ENCODE measurements at places on chromosomes 3 and 15.

GRCh38 chr15:43329217-43329959 lies 985 bp downstream of the LCMT2 start:
- peak; percentile 64 for DNase-seq

DNA sequence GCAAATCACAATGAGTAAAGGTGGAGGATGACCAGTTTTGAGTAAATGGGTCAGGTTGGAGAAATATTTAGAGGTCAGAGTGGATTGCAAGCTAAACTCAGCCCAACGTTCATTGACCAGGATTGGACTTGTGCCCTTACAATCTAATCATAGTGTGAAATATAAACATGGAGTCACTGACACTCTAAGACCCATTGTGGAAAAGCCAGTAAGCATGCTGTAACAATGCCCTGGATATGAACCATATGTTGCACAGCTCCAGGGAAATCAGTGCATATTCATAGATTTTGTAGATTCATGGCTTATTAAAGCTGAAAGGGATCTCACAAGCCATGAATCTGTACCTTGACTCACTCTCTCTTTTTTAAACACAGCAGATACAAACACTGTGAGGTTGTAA lies 660.2 kb upstream of the LMCD1 start:
- no peak for DNase-seq

- no peak for DNase-seq
These were observed 257.4 kb upstream of the IL12A start for GRCh38 chr3:159731254-159731653.

- no peak for DNase-seq
These were observed 30.2 kb upstream of the SNRPN start for GRCh38 chr15:24924621-24925020.

GRCh38 chr15:89746386-89746780 lies 4.7 kb downstream of the MESP1 start:
- DNase-seq, result no peak

- no peak for DNase-seq
These were observed 90.7 kb downstream of the COL6A6 start for GRCh38 chr3:130607553-130608154.
